Stimulated activated CD4-positive, alpha-beta T cell treated with anti-CD3 and anti-CD28 coated beads, TNF-alpha, amount 100 ng/mL, for 1 hour (primary cell): ENCODE measurements at places on chromosomes 7 and 10.

GRCh38 chr7:138864667-138865066 is 66.7 kb upstream of the ATP6V0A4 start:
- no peak for DNase-seq

DNA sequence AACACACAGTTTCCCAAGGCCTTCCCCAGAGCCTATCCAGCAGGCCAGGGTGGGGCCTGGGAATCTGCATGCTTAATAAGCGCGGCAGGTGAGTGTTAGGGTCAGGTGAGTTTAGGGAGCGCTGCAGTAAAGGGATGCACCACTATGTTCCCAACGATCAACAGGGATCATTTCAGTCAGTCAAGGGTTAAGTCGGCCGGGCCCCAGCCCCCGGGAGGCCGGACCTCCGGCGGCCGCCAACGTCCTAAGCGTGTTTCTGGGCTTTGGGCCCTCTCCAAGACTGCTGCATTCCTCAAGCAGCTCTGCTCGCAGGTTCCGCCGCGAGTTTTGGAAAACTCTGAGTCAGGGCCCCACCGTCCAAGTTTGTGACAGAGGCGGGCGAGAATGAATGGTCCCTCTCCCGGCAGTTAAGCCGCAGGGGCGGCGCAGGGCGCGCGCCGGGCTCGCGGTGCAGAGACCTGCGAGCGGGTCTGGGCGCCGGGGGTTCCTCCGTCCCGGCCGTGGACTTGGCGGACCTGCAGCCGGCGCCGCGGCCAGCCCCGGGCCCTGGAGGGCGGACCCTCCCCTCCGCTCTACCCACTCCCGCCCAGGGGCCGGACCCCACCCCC is 81.6 kb downstream of the ARHGAP22 start:
- no peak for DNase-seq

- no peak for DNase-seq
These were observed 658.6 kb upstream of the FOXK1 start for GRCh38 chr7:4023502-4023901.

GRCh38 chr10:29784175-29784773 is 149.5 kb upstream of the SVIL start:
- no peak for DNase-seq

GRCh38 chr7:73789051-73789450 is 19.0 kb upstream of the CLDN3 start:
- DNase-seq, result no peak

- no peak for DNase-seq
These were observed 12.0 kb downstream of the KPNA7 start for GRCh38 chr7:99195867-99196266.

- DNase-seq, result no peak
These were observed 333.6 kb downstream of the ADARB2 start for GRCh38 chr10:1403508-1404322.

DNA sequence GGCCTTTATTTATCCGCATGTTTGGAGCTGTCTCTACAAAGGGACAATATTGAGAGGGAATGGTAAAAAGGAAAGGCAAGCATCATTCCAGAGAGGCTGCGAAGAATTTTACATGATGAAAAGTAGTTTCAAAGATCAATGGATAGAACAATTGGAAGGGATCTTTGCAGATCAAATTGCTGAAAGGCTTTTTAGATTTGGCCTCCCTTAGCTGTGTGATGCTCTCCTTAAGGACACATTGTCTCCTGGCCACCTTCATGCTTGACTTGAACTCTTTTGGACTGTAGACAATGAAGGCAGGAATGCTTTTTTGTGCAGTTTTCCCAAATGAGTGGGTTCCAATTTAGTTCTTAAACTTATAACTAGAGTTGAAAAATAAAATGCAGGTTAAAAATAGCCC is 344.7 kb downstream of the ARL4A start:
- DNase-seq, result no peak

DNA sequence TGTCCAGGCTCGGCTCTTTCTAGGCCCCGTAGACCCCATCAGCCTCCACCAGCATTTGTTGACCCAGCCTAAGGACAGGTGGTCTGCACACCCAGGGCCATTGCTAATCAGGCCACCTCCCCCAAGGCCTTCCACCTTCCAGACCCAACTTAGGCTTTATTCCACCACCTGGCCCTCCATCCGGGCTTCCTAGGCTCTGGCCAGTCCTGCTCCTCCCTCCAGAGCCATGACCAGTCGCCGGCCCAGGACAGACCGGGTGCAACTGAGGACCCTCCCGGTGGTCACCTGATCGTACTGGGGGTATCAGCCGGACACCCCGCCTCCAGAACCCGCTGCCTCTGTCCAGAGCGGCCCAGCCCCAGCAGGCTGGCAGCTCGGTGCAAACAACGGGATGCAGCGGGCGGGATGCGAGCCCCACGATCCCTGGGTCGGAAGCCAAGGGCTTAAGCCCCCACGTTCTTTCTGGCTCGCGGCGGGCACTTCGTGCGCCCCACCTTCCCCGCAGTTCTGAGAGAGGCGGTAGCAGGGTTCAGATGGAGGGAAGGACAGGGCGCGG is 545 bp downstream of the NACAD start:
- DNase-seq, result no peak

GRCh38 chr7:96330193-96330592 is 8.3 kb upstream of the SLC25A13 start:
- no peak for DNase-seq

DNA sequence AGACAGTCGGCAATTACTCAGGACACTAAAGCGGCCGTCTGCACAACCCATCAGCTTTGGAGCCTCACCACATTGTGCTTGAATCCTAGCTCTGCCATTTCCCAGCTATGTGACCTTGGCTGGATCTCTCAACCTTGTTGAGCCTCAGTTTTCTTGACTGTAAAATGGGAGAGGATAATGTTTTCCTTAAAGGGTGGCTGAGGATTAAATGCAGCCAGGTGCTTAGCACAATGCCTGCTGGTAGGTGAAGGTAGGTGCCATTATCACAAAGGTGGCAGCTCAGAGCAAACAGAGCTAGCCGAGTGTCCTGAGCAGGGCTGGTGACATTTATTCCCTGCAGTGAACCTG is 508.5 kb upstream of the ZMIZ1 start:
- no peak for DNase-seq

- DNase-seq, result no peak
These were observed 320.7 kb downstream of the HGF start for GRCh38 chr7:81449105-81449504.

- no peak for DNase-seq
These were observed 172.3 kb downstream of the PTPRN2 start for GRCh38 chr7:158415316-158415715.

DNA sequence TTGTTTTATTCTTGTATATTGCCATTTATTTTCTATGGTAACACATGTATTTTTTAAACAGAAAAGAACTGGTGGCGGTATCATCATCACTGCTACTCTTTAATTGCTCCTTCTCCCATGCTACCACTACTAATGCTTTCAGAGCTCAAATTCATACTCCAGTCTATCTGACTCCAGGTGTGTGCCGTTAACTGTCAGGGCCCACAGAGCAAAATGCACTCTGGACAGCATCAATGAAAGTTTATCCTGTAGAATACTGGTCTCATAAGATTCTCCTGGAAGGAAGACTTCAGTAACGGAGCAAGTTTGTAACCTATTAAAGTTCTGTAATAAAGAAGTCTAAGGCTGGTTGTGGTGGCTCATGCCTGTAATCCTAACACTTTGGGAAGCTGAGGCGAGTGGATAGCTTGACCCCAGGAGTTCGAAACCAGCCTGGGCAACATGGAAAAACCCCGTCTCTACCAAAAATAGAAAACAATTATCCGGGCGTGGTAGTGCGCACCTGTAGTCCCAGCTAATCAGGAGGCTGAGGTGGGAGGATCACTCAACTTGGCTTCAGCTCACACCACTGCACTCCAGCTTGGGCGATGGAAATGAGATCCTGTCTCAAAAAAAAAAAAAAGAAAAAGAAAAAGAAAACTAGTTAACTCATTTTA is 18.4 kb downstream of the ZNRF2 start:
- DNase-seq, result no peak

GRCh38 chr7:97272237-97272975 is 154.9 kb downstream of the SDHAF3 start:
- DNase-seq, result no peak

DNA sequence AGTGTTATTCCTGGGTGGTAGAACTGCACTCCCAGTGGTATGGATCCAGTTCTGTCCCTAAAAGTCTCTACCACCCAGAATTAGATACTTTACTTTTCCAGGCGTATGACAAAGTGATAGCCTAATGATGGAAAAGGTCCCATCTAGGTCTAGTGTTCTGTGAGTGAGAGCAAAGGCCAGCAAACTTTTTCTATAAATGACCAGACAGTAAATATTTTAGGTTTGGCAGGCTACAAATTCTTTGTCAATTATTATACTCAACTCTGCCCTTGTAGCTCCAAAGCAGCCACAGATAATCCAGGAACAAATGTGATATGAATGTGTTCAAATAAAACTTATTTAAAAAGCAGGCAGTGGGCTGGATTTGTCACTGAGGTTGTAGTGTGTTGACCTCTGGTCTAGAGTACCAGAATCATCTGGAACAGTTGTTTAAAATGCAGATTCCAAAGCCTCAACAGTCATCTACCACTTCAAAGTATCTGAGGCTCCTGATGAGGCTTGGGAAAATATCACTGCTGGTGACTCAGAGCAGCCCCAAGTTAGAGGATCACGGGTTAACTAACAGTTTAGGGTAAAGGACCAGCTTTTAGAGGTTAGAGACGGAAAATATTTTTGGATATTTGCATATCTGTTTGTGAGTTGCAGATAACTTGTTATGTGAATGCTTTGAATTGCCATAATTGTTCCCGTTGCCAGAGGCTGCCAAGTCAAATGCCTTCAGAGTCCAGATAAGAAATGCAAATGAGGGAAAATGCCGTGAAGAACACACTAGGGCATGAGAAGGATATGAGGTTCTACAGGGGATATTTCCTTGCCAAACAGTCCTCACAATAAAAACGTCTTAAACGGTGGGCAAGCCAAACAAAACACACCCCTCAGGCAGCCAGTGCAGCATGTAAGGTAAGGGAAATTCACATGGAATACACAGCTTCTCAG is 19.4 kb downstream of the NRAP start:
- DNase-seq, result no peak

DNA sequence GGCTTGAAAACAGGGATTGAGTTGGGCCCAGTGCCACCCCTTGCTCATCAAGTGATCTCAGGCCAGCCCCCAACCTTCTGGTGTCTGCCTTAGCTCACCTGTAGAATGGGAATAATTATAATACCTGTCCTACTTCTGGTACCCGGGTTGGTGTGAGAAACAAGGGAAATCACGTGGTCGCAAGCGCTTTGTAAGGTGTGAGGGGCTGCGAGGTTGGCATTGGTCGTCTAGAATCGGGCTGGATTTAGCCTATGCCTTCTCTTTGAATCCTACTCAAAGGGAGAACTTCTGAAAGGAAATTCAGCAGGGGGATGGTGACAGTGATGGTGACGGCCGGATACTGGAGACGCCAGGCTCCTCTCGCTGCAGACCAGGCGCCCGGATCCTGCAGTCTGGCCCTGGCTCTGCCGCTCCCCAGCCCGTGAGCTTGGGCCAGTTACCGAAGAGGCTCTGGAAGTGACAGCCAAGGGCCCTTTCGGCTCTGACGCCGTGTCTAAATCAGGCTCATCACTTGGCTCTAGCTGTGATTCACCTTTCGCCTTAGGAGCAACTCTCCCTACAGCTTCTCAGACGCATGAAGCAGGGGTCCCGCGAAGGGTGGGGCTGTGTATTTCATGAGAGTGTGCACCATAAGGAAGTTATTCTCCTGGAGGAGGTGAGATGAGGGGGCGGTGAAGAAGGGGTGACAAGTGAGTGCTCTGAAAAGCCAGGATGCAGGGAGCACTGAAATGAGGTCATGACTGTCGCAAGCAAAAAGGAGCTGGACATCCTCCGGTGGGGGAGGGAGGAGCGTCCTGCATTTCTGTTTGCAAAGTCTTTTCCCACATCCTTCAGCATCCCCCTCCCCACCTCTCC is 4.0 kb upstream of the CREB5 start:
- DNase-seq, result no peak

GRCh38 chr10:126902157-126902556 is 3.1 kb upstream of the DOCK1 start:
- no peak for DNase-seq

DNA sequence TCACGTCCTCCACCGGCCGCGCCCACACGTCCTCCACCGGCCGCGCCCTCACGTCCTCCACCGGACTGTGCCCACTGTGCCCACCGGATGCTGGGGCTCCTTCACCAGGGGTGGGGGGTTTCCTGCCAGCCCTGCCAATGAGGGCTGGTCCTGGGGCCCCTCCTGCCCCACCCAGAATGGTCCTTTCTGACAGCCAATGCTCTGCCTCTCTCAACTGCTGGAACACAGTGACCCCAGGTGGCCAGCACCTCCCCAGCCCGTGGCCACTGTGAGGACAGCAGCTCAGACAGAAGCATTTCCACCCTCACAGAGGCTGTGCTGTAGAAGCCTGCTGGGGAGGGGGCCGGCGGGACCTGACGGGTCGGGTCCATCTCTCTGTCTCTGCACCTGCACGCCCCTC is 90.1 kb upstream of the DNAAF5 start:
- no peak for DNase-seq

DNA sequence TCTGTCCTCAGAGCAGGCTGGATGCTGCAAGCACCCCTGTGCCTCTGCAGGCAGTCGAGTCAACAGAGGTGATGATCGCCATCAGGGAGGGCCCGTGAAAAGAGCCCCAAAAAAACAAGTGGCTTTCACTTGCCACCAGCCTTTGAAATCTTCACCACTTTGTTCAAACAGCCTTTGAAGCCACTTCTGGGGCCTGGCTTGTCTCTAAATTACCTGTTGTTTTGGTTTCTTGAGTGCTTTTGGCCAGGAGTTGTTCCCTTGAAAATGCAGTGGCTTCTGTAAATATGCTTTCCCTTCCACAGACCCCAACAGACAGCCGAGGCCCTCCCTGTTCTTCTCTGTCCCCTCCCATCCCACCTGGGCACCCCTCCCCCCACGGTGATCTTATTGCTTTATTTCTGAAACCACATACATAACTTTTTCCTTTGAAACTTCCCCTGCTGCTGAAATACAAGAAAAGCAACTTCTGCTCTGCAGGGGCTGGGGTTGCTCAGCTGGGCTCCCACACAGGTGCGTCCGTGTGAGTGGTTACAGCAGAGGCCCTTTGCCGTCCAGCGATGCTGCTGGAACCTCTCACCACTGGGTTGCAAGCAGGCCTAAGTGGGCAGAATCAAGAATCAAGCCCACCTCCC is 283.8 kb upstream of the SHH start:
- peak; percentile 7 for DNase-seq

DNA sequence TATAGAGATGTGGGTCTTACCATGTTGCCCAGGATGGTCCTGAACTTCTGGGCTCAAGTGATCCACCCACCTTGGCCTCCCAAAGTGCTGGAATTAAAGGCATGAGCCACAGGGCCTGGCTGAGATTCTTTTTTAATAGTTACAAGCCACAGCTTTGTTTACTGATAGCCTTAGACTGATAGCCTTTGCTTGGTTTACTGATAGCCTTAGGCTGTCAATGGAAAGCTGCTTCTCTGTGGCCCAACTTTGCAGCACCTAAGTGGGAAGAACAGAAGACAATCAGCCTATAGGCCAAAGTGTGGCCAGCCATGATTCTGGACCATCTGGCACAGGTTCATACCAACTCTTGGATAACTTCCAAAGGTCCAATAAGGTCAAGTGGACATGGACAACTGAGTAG is 24.1 kb upstream of the CDCA7L start:
- no peak for DNase-seq
